ENCODE measurements at places on chromosomes 16 and 17.

DNA sequence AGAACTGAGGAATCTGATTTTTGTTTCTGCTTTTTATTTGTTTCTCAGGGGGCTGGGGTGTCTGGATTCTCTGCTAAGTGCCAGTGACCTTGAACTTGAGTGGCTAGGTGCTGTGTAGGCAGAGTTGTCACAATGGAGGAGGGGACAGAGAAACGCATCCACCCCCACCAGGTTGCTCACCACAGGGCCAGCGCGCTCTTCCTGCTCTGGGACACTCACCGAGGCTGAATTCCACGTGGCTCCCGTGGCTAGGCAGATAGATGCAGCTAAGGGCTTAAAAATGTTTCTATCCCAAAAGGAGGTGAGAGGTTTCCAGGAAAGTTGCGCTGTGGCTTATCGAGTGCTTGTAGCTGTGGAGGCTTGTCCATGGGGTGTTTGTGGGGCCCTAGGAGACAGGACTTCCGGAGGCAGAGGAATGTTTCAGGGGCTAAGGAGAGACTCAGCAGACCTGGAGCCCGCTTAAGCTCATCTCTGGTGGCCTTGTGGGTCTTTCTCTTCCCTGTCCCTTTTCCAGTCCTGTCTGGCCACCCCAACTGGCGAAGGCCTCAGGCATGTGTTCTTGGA, 36.8 kb downstream of the ADCY7 start:
- DNase-seq: no peak

GRCh38 chr17:69524854-69525253, 110.4 kb downstream of the MAP2K6 start:
- peak; percentile 48 for DNase-seq

DNA sequence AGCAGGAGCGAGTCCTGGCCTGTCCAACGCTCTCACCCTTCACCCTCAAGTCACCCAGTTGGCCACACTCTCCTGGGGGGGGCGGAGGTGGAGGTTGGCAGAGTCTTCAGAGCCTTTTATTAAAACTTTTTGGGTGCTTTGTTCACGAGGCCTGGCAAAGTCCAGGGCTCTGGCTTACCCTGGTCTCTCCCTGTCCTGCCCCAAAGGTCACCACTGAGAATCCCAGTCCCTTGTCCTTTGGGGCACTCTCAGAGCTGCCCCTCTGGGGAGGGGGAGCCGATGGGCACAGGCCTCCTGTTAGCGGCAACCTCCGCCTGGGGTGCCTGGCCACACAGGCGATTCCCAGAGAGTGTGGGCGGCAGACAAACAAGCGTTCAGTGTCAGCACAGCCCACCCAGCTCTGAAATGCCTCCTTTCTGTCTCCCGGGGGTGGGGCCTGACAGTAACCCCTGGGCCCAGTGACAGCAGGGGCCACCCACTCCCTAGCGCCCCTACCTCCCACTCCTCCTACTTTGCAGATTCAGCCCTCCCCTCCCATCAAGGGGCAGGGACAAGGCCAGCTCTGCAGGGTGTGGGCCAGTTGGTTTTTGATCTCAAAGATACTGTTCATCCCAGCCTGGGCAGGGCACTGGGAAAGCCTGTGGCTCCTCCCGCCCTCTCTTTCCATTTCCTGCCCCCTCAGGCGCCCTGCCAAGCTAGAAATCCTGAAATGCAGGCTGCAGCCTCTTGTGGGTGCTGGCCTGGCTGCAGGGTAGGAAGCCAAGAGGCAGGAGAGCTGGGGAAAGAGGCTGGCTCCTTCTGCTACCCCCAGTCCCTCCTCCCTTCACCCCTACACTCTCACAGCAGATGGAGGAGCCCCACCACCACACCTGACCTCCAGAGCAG, 36.6 kb upstream of the EMP2 start:
- peak; percentile 62 for DNase-seq

GRCh38 chr16:85988306-85988705, 89.3 kb downstream of the IRF8 start:
- DNase-seq: no peak

DNA sequence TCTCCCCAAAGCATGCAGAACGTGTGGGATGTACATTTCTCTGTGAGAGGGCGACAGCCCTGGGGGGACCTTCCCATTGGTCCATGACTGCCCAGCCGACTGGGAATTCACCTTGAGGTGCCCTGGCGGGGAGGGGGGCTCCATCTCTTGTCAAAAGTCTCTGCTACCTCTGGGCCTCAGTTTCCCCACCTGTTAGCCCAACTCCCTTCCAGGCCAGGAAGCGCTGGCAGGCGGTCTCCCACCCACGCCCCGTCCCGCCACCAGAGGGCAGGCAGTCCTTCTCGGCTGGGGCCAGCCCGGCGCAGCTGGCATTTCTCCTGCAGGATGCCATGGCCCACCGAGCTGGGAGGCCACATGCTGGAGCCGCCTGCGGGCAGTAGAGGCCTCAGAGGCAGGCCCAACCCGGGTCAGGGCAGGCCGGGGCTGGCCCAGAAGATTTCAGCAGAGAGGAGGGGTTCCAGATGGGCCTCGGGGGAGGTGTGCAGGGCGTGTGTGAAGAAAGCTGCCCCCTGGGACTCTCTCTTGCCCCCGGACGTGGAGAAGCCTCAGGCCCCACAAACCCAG, 16.6 kb downstream of the CD7 start:
- peak; percentile 96 for DNase-seq

DNA sequence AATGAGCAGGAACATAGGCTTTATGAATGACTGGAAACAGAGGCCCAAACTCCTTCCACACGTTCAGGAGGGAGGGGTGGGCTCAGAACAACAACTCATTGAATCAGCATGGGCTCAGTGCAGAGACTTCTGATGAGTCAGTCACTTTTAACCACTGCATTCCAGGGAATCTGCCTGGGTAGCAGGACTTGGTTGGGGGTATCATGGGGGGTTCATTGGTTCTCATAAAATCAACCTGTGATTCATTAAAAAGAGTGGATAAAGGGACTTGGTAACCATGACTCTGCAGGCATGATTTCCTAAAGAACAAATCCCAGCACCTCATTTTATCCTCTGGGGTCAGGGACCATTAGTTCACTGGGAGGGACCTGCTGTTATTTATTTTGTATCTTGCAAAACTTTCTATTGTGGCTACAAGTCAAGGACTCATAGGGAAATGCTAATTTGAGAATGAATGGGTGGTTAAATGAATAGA, 13.8 kb downstream of the ITGB3 start:
- no peak for DNase-seq

GRCh38 chr17:30093463-30094147, 23.0 kb upstream of the NSRP1 start:
- DNase-seq: peak; percentile 88

DNA sequence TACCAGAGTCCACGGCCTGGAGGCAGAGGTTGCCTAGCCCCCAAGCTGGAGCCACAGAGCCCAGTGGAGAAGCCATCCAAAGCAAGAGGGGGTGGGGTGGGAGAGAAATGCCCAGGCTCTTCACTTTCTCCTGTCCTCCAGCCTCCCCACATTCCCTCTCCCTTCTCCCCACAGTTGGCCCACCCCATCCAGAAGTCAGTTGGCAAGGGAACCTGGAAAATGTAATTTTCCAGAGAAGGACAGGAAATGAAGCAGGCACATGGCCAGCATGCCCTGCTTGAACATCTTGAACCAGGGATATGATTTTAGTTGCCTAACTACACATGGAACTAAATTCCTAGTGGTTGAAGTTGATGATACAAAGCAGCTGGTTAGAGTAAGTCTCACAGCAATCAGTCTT, 73.3 kb upstream of the IRX6 start:
- no peak for DNase-seq

- no peak for DNase-seq
Measured at GRCh38 chr17:39283896-39284295, 58.2 kb upstream of the STAC2 start.

DNA sequence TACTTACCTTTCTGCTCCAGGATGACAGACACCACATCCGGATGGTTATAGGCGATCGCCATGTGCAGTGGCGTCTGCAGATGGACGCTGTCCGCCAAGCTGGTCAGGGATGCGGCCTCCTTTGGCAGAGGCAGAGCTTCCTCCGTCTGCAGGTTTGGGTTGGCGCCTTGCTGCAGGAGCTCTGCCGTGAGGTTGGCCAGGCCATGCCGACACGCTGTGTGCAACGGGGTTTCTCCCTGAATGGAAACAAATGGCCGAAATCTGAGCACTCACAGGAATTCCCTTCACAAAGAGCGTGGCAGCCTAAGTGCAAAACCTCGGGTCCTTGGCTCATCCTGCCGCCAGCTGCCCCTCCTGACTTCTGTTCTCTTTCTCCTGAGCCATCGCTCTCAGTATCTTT, 41.8 kb downstream of the CYB5D2 start:
- no peak for DNase-seq

GRCh38 chr16:66266436-66267291, 99.8 kb upstream of the CDH5 start:
- peak; percentile 6 for DNase-seq

- no peak for DNase-seq
Measured at GRCh38 chr17:67633751-67634211, 84.0 kb upstream of the NOL11 start.

GRCh38 chr16:4327386-4328045, 11.6 kb downstream of the GLIS2 start:
- no peak for DNase-seq

DNA sequence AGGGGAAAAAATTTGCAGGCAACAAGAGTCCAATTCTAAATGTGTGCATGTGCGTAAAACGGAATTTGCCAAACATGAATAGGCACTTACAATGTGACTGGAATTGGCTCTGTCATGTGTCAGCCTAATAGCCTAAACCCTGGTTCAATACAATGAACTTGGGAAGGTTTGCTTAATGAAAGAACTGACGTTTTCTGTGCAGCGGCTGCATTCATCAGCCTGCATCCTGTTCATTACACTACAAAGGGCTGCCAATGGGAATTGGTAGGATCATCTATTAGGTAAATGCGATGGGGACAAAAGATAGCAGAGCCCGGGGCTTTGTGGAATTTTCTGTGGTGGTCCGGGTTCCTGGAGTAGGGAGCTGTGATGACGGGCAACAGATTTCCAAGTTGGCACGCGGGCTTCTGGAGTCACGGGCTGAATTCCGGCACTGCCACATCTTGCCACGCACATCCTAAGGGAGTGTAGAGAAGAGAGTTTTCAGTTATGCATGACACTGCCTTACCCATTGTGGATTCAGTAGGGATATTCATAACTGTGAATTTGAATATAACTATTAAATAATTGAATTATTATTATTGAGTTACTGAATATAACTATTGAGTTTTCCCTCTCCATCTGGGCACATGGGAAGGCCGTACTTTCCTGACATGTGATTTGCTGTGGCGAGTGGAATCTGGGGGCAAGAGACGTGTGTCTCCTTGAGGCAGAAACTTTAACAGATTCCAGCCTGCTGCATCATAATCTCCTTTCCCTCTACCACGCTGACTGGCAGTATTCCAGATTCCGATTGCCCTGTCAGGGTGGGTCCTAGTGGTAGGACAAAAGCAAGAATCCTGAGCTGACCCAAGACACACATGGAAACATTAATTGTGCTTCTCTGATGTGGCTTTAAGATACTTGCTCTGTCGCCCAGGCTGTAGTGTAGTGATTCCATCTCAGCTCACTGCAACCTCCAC, 565.6 kb downstream of the WWOX start:
- no peak for DNase-seq

- no peak for DNase-seq
Measured at GRCh38 chr17:50201276-50201854, at the start of gene COL1A1. Gene COL1A1 (minus strand): TSS chr17:50201631. CDS start chr17:50201513, 118 bp downstream.

GRCh38 chr17:66527335-66527734, 224.9 kb downstream of the PRKCA start:
- no peak for DNase-seq

DNA sequence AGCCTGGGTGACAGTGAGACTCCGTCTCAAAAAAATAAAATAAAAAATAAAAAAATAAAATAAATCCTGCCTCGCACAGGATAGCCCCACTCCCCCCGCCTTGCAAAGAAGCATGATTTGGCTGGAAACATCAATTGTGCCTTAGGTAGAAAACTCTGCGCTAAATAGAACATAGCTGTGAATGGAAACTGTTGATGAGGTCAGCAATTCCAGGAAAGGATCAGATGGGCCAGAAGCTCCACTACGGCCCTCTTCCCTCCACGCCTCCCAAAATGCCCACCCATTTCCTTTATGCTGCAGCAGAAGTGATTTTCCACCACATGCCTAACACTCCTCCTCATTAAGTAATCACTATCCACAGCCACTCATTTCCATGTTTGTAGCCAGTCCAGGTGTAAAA, 473.4 kb downstream of the XYLT1 start:
- no peak for DNase-seq

DNA sequence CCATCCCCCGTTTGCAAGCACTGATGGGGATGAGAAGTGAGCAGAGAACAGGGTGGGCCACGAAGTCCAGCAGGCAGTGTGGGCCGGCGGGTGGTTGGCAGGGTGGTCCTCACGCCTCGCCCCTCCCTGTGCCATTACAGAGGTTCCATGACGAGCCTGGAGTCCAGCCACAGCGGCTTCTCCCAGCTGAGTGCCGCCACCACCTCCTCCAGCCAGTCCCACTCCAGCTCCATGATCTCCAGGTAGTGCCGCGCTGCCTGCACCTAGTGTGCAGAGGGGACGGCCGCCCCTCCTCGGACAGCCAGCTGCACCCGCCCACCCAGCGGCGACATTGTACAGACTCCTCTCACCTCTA, 73.0 kb downstream of the SEC14L1 start:
- no peak for DNase-seq

GRCh38 chr16:3050487-3050886, 4.1 kb downstream of the MMP25 start:
- no peak for DNase-seq

- DNase-seq: no peak
Measured at GRCh38 chr16:56944954-56945839, 13.3 kb downstream of the HERPUD1 start.

- no peak for DNase-seq
Measured at GRCh38 chr17:29240968-29241963, 5.4 kb upstream of the CRYBA1 start.

DNA sequence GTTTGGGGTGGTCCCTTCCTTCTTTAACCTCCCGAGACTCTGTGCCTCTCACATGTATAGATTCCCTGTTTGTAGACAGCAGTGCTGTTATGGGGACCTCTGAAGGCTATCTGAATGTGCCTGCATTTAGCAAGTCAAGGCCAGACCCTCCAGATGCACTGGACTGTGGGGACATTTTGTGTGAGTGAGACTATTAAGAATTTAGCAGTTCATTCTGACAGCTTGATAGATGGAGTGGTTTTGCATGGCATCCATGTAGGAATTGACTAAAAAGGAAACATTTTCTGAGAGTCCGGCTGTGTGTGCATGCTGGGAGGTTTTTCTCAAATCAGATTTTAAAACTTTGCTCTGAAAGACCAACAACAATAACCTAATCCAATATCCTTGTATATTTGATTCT, 226.3 kb downstream of the MSI2 start:
- DNase-seq: no peak

DNA sequence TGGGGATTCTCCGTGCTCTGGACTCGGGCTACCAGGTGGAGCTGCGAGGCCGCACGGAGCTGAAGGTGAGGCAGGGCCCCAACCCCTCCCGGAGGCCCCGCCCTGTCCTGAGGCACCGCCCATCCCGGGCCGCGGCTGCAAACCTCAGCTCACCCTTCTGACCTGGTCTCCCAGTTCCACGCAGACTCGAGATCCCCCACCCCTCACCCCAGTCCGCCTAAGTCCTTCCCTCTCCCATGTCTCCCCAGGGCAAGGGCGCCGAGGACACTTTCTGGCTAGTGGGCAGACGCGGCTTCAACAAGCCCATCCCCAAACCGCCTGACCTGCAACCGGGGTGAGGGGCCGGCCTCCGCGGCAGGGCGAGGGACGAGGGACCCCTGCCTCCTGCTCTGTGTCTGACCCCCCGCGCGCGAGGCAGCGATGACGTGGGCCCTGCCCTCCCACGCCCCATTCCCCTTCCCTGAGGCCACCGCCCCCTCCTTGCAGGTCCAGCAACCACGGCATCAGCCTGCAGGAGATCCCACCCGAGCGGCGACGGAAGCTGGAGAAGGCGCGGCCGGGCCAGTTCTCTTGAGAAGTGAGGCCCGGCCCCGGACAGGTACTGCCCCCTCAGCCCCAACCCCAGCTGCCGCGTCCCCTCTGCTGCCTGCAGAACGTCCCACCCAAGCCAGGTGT, 13.7 kb downstream of the GUCY2D start:
- DNase-seq: no peak

All from D341Med (cell line).